ENCODE measurements at places on chromosomes 16 and 17.

DNA sequence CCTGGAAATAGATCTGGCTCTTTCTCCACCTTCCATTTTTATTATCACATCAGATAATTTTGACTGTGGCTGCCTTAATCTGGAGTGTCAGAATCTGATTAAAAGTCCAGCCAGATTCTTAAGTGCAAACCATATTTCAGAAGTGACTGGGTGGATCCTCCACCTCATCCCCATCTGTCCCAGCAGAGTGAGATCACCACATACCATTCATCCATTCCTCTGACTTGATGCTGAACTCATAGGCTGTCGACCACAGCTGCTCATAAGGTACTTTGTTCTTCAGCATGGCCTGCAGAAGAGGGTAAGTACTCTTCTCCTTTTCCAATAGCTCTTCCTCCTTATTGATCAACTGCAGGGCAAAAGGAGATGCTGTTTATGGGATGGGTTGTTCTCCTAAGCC, 53.5 kb downstream of the DNAH3 start:
- peak; percentile 26 for DNase-seq

- DNase-seq, result no peak
These were observed 552 bp downstream of the C17orf58 start for GRCh38 chr17:67995570-67996263.

DNA sequence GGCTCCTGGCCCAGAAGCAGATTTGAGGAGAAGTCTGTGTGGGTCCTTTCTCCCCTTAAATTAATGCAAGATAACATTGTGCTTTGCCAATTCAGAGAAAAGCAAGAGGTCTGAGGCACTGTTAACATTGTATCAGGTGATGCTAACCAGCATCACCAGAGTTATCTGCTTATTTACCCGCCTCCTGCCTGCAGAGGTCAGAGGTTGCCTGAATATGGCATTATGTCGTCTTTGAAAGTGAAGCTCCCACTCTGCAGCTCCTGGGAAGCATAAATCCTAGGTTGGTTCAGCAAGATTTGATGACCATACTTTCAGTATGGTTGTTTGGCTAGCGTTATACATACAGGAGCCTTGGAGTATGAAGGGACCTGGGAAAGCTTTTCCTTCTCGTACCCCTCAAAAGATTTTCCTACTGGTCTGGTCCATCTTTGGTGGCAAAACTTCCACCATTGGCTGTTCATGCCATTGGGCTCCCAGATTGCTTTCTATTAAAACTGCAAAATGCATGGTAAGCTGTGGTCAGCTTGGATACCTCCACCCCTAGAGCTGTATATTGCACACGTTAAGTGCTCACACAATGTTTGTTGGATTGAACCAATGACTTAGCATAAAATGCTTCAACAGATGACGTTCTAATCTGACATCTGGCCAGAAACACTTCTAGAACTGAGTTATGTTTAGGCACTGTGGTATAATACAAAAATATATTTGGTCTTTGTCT, 24.1 kb downstream of the CHD9 start:
- DNase-seq, result no peak

DNA sequence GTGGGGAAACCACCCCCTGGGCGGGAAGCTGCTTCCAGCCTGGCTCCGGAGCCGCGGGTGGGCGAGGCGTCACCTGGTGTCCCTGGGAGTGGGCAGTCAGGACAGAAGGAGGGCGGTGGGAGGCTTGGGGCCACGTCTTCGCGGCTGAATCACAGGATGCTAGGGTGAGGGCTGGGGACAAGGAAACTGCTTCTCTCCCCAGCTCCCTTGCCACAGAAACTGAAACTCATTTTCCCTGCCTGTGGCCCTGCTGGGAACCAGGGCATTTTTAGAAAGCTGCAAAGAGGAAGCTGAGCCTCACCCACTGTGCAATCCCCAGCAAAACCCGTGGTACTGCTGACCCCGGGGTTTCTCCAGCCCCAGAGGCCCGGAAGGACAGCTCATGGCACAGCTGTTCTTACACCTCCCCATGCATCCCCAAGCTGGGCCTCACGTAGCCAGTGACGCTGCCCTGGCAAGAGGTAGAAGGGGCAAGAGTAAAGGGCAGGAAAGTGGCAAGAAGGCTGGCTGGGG, 8.2 kb downstream of the RHBDF2 start:
- no peak for DNase-seq

DNA sequence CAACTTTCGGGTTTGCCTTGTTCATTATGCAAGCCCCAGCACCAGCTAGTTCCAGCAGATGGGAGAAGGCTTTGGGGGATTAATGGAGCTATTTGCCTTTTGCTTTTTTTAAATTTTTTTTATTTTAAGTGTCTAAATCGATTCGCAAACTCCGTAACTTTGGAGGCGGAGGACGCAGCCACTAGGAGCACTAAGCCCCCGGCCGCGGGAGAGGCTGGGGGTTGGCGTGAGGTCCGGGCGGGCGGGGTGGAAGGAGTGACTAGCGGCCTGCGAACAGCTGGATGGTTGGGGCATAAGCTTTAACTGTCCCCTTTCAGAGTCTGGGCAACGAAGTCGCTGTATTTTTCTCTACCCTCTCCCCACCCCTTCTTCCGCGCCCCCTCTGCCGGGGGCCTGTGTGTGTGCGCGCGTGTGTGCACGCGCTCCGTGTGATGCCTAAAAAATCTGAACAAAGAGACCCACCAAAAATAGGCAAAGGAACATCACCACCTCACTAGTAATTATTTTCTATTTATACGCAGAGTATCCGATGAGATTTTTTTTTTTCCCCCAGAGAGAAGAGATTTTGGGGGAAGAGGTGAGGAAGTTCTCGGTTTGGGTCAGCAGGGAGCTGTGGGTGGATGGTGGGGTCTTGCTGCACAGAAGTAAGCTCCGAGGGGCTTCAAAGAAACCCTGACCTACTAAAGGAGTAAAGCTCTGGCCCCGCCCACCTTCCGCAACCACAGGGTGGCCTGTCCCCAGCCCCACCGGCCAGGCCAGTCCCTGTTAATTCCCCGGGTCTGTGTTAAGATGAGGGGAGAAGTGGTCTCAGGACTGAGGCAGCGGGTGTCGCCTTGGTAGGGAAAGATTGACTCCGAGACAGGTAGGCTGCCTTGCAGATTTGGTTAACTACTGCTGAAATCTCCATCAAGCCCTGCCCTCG, 2.3 kb downstream of the SHISA9 start:
- DNase-seq, result no peak

DNA sequence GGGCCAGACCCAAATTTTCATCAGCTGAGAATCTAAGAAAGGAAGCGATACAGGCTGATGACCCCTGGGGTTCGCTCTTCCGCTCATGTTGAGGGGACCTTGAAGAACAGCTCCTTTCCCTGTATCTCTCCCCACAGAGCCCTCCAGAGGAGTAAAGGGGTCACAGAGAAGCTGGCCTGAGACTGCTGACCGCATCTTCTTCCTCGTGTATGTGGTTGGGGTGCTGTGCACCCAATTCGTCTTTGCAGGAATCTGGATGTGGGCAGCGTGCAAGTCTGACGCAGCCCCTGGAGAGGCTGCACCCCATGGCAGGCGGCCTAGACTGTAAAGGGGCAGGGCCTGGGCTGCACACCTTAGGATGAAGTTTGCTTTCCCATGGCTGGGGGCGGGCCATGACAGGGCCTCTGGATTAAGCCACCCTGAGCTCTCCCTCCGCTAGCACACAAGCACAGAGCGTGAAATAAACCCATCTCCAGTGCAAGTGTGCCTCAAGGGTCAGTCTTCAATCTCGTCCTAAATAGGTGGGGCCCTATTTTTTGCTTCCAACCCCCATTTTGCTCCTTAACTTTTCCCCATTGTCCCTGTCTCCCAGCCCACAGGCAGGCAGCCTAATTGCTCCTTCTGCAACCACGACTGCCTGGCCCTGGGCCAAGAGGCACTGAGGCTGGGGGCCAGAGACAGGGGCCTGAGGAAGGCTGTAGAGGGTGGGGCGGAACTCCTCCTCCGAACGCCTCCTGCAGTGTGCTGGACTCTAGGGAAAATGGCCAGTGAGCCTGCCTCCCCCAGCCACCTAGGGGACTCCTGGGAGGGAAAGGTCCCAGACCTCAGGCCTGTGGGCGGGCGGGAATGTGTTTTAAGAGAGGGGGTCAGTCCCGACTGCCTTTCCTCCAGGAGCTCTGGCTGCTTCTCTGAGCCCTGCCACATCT, 3.6 kb downstream of the ZACN start:
- no peak for DNase-seq

- no peak for DNase-seq
These were observed 169.4 kb downstream of the FOXL1 start for GRCh38 chr16:86747761-86748160.

DNA sequence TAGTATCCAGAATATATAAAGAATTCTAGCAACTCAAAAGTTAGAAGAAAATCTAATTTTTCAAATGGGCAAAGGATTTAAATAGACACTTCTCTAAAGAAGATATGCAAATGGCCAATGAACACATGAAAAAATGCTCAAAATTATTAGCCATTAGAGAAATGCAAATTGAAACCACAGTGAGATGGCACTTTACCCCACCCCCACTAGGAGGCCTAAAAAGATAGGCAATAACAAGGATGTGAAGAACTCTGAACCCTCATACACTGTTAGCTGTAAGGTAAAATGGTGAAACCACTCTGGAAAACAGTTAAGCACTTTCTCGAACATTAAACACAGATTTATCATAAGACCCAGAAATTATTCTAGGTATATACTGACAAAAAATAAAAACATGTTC, 71.4 kb upstream of the IRX6 start:
- DNase-seq, result no peak

GRCh38 chr17:9148905-9149525, 127.7 kb downstream of the NTN1 start:
- DNase-seq, result no peak

GRCh38 chr16:1194665-1195392, 30.2 kb downstream of the TPSG1 start:
- DNase-seq, result no peak

Data from fibroblast of skin of left quadriceps (primary cell).